ENCODE measurements at places on chromosomes 7 and 10.

- no peak for DNase-seq
Observed at GRCh38 chr10:123019941-123020703, 11.3 kb downstream of the ACADSB start.

DNA sequence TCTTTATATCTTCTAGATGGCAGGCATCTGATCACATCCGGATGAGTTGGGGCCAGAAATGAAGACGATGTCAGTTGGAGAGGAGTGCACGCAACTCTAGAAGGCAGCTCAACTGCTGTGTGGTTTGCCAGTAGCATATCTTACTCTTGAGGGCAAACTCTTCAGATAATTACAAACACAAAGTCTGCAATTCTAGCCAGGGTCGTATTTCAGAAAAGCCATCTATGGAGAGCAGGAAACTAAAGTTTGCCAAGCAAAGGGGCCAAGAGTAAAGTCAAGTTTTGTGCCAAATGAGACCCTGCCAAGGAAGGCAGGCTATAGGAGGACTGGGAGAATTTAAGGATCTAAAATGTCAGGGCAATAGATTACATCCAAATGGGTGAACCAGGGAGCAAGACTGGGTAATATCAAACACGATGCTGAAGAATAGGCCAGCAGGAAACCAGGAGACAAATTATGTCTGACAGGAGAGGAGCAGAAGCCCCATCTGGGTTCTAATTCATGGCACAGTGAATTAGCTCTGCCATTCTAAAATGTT lies 312.5 kb upstream of the SEMA3C start:
- no peak for DNase-seq

DNA sequence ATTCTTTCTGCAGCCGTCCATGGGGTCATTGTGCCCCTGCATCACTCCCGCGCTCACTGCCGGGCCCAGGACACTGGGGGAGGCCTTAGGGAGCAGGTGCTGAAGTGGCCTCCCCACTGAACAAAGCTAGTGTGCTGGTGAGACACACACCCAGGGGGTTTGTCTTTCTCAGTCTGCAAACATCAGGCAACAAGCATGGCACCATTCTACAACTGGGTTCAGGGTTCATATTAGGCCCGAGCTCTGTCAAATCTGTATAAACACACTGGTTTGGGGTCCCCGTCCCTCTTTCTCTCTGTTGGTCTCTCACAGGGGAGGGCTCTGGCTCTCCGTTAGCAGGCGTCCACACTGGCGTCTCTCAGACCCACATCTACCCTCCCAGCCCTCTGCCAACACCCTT lies 11.1 kb upstream of the PPP2R2D start:
- DNase-seq = no peak

- DNase-seq = peak; percentile 10
Observed at GRCh38 chr10:13614530-13615332, 28.0 kb downstream of the PRPF18 start.

GRCh38 chr7:77316219-77316978 lies 99.8 kb downstream of the GSAP start:
- DNase-seq = no peak

DNA sequence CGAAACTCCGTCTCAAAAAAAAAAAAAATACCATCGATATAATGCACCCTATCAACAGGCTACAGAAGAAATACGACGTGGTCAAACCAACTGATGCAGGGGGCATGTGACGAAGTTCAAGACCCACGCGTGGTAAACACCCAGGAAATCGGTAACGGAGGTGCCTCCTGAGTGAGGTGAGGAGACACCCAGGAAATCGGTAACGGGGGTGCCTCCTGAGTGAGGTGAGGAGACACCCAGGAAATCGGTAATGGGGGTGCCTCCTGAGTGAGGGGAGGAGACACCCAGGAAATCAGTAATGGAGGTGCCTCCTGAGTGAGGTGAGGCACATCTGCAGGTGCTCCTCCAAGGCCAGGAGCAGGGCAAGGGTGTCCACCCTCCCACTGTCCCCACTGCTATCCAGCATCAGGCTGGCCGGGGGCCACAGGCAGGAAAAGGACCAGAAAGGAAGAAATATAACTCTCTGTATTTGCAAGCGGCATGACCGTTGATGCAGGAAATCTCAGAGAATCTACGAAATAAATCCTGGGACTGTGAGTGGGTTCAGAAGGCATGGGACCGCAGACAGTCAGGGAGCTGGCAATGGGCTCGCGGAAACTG lies 10.7 kb upstream of the GPR146 start:
- no peak for DNase-seq

GRCh38 chr7:47696152-47696710 lies 114.3 kb upstream of the TNS3 start:
- DNase-seq = peak; percentile 31

- DNase-seq = peak; percentile 4
Observed at GRCh38 chr10:20858292-20859124, 38.6 kb downstream of the NEBL start.

- no peak for DNase-seq
Observed at GRCh38 chr10:106436123-106436715, 728.3 kb downstream of the SORCS1 start.

- no peak for DNase-seq
Observed at GRCh38 chr10:42987121-42987541, 89.7 kb upstream of the RET start.
